ENCODE measurements at places on chromosomes 5 and 9. TPM values are rescaled to one million over a fixed set of nuclear protein-coding genes. Genes with fewer than 3 reads are reported as not detected.

DNA sequence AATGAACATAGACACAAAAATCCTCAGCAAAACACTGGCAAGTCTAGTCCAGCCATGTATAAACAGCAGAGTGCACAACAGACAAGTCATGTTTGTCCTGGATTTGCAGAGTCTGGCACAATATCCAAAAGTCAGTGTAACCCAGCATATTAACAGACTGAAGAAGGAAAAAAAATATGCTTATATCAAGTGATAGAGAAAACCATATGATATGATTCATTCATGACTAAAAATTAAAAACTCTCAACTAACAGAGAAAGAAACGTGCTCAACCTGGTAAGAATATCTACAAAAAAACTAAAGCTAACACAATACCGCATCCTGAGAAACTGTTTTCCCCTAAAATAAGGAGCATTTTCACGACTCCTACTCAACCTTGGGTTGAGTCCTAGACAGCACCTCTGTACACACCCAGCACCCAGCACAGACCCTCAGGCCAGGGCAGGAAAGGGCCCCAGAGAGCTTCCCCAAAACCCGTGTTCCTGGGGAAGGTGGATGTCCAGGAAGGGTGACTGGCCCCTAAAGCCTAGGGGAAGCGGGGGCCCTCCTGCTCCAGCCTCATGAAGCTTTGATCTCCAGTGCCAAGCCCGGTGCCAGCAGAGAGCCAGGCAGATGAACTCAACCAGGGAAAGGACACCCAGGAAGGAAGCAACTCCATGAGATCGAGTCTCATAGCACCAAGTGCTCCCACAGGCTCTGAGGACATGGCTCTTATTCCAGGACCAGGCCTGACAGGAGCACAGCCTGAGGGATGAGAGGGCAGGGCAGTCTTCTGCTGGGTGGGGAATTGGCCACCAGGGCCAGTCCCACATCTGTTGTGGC, 38.9 kb downstream of the ADAMTS2 start:
- DNase-seq, result peak; percentile 47

- no peak for DNase-seq
These were observed 7.4 kb upstream of the DAPK1 start for GRCh38 chr9:87490225-87490624.

Gene CHSY3
- not detected for total RNA-seq

- DNase-seq, result no peak
These were observed 5.8 kb downstream of the SPATA31E1 start for GRCh38 chr9:87888501-87888900.

Gene WDR31
- total RNA-seq, result 2.5 TPM

DNA sequence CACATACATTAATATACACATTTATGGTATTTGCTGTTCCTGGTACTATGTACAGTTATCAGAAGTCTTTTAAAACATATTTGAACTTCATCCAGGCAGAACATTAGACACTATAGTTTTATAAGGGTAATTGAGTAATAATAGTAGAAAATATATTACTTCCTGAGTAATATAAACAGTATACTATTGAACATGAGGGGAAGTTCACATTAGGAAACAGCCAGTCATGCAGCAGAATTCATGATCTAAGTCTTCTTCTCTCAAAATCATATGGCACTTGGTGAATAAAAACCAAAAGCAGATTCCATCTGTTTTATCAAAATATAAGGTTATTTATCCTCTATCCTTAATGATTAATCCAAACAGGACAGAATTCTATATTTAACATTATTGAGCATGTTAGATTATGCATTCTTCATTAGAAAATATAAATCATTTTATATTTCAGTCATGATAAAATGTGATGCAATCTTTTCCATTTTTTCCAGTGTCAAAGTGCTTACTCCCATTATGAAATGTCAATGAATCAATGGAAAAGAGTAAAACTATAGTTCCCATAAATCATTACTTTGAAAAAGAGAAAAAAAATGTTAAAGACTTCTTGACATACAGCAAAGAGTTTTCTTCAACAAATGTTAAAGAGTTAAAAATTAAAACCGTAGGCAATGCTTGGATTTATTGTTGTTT, 584.3 kb upstream of the TUSC1 start:
- no peak for DNase-seq

DNA sequence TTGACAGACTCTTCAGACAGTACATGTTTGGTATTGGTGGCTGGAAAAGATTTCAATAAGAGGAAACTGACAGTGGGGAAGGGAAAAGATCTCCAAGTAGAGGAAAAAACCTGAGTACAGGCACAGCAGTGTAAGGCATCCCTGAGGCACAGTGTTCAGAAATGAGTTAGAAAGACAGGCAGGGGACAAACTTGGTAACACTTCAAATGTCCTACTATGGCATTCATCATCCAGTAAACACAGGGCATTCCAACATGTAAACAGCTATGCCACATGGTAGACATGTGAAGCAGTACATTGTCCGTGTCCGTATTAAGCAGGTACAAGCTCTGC, 45.0 kb upstream of the NR5A1 start:
- no peak for DNase-seq

DNA sequence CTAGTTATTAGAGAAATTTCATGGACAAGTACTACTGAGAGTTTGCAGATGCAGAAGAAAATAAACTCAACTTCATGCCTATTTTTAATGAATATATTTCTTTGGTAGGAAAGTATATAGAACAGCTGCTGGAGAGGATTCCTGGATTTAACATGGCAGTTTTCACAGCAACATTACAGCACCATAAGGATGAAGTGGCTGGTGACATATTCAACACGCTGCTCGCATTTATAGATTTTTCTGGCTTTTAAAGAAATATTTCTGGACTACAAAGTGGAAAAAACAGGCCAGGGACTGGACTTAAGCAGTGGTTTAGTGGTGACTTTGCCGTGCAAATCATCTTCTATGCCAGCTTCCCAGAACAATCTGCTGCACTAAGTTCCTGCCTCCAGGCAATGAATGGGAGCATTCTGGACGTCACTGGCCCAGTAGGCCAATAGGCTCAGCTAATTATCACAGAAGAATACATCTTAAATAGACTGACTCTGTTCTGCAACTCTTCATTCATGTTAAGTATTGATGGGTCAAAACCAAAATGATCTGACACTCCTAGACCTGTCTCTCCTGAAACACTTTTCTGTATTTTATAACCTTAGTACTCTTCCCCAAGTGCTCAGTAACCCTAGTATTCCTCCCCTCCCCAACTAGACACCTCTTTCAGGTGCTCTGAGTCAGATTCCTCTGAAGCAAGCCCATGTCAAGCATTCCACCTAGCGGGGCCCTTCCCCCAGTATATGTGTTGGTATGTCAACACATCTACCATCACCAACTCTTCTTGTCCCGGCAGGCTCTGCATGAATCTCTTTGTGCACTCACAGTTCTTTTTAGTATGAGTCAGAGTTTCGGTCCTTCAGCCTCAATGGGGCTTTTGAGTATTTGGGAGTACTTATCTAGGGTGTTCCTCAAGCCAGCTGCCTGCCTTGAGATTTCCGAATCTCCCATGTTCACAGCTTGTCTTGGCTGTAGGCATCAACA, 625.5 kb downstream of the CHSY3 start:
- no peak for DNase-seq

- no peak for DNase-seq
These were observed 585.1 kb downstream of the TLE4 start for GRCh38 chr9:80156756-80157472.

Gene CRB2
- total RNA-seq, result not detected

- DNase-seq, result no peak
These were observed 223.0 kb downstream of the PJA2 start for GRCh38 chr5:109186759-109187158.

DNA sequence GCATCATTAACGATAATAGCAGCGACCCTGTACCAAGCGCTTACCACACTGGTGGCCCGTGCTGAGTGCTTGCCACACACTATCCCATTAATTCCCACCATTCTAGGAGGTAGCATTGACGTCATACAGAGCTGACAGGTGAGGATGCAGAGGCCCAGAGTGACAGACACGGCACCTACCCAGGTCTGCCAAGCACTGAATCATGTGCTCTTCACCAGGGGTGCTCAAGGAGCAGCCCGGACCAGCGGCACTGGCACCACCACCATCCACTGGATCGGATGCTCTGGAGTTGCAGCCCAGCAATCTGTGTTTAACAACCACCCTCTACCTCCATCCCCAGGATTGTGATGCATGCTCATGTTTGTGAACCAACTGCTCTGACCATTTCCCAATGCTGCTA, 3.4 kb downstream of the TNIP1 start:
- DNase-seq, result no peak

DNA sequence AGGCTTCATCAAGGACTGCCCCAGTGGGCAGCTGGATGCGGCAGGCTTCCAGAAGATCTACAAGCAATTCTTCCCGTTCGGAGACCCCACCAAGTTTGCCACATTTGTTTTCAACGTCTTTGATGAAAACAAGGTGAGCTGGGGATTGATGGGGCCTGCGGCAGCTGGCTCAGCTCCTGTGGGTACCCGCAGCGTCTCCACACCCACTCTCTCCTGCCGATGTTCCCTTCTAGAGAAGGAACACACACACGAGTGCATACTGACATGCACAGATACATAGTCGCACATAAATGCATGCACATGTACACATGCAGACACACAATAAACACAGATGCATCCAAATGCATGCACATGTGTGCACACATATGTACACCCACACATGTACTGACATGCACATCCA, 45.6 kb downstream of the NCS1 start:
- DNase-seq, result no peak

Gene GPX3
- total RNA-seq, result 2.3 TPM

- DNase-seq, result no peak
These were observed 121.7 kb upstream of the WWC1 start for GRCh38 chr5:168169791-168170190.

- DNase-seq, result no peak
These were observed 16.8 kb upstream of the RNF38 start for GRCh38 chr9:36416890-36417289.

All from MG63 (cell line).